Type B pancreatic cell (in vitro differentiated cells): ENCODE measurements at places on chromosomes 5 and 9. TPM values are rescaled to one million over a fixed set of nuclear protein-coding genes. Genes with fewer than 3 reads are reported as not detected.

DNA sequence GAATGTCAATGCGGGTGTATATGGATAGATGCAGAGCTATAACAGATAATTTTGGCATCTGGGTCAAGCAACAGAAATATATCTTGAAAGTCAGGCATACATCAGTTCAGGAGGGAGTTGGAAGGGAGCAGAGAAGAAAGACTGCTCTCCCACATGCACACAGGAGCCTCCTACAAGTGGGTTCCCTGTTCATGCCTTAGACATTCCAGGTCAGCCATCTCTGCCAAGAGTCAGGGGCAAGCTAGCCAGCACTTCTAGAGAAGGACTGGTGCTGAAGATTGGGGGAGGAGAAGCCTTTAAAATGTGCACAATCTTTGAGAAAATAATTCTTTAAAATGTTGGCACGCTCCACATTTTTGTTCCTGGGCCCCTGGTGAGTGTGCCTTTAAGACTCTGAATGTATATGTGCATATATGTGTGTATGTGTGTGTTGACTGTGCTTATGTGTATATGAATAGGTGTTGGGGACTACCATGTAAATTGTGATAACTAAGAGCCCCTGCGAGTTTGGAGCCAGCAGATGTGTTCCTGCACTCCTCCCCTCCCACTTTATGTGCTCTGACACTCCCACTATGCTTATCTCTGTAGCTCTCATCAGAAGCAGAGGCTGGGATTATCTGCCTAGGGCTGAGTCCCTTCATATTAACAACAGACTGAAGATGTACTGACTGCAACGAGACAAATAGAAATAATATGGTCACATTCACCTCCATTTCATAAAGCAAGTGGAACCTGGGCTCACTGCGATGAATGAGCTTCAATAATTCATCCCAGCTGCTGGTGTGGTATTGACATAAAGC, 21.5 kb upstream of the DELE1 start:
- DNase-seq: no peak
- no peak overlapping the region for H3K27ac ChIP-seq
- no peaks in the 10 kb centered on the region for H3K36me3 ChIP-seq
- no peaks in the 10 kb centered on the region for H3K4me1 ChIP-seq
- H3K4me3 ChIP-seq: no peak overlapping the region
- H3K27me3 ChIP-seq: peaks cover 14% of the 10 kb centered on the region

The IGFBPL1 gene
- 9.7 and 26.7 TPM in 2 replicates for total RNA-seq

The MACIR gene
- total RNA-seq: 19.3 and 20.8 TPM in 2 replicates

The CCDC183 gene
- 2.9 and 6.1 TPM in 2 replicates for total RNA-seq
